ENCODE measurements at places on chromosomes 2 and 18. TPM values are rescaled to one million over a fixed set of nuclear protein-coding genes. Genes with fewer than 3 reads are reported as not detected.

GRCh38 chr2:223797811-223798721 lies 39.3 kb downstream of the AP1S3 start:
- no peak for DNase-seq

Gene DOCK10
- 0.88 TPM for polyA plus RNA-seq

Gene SNTG2
- polyA plus RNA-seq = 1.0 TPM

Gene RASGRP3
- 14.9 TPM for polyA plus RNA-seq

DNA sequence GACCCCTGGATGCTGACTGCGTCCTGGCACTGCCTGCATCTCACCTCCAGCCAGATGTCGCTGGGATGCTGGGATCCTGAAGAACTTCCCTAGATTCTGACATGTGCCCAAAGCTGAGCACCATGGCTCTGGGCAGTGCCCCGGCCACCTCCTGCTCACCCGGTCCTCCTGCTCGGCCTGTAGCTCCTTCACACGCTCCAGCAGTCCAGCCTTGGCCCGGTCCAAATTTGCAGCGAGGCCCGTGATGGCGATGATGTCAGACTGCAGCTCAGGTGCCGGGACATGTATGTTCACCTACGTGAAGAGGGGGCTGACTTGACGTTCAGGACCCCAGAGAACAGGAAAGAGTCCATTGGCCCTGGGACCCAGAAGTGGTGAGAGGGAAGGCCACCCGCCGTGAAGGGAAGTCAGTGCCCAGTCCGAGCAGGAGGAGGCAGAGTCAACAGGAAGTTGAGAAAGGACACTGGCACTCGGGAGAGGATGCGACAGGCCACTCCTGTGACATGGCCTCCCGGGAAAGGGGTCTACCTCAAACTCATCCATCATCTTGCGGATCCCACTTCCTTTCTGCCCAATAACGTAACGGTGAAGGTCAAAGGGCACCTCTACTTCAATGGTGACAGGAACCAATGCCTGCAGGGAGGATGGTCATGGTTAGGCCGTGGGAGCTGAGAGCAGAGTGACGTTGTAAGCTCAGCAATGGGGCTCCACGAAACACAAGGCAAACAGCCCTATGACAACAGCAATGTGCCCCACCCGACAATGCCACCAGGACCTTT lies 46.7 kb downstream of the ANO7 start:
- no peak for DNase-seq

GRCh38 chr2:71662665-71663394 lies 209.5 kb downstream of the DYSF start:
- no peak for DNase-seq

DNA sequence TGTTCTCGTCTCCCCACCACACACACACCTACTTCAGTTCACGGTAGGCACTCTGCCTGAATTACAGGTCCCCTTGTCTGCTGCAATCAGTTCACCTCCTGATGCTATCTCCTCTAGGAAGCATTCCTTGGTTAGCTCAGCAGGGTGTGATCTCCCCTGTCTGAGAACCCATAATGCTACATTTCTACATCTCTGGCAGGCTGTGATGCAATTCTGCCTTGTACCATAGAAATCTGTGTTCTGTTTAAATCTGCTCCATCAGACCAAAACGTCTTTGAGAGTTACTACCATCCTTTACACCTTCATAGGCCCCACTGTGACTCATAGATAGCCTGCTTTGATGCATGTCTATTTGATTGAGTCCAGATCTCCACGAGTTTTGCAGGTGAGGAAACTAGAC lies 103.9 kb downstream of the TTC32 start:
- DNase-seq = no peak

- DNase-seq = no peak
Observed at GRCh38 chr18:8603663-8604520, 5.3 kb upstream of the RAB12 start.

GRCh38 chr2:159592441-159592840 lies 23.9 kb downstream of the BAZ2B start:
- no peak for DNase-seq

DNA sequence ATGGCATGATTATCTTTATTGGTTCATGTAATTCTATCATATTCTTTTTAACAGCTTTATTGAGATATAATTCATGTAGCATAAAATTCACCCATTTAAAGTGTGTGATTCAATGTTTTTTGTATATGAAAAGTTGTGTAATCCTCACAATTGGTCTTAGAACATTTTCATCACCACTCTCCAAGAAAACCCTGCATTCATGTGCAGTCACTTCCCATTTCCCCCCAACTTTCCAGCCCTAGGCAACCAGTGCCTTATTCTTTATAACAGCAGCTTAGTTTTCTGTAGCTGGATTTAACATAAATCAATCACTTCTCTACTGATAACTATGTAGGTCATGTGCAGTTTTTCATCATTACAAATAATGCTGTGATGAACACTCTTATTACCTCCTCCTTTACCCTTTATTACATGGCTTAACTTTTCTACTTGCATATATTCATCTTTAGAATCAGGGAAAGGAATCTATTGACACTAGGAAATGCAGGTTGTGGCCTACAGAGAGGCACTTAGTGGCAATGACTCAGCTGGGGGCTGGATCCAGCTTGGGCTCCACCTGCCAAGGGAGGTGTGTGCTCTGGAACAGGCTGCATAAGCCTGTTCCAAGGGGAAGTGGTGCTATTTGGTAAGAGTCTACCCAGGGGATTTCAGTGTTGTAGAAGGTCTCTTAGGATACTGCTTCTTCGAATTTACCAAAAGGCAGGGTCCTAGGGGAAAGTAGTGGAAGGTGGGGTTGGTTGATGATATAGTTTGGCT lies 89.1 kb downstream of the ETAA1 start:
- DNase-seq = no peak

Gene DCDC2C
- polyA plus RNA-seq = not detected

Gene TMEM200C
- polyA plus RNA-seq = 0.22 TPM

Gene UCN
- polyA plus RNA-seq = 3.3 TPM

- no peak for DNase-seq
Observed at GRCh38 chr2:62344472-62344871, 148.6 kb downstream of the B3GNT2 start.

GRCh38 chr18:79738581-79739439 lies 58.9 kb upstream of the KCNG2 start:
- DNase-seq = no peak

Gene HRH4
- under 0.01 TPM for polyA plus RNA-seq

- DNase-seq = no peak
Observed at GRCh38 chr2:31011587-31011986, 126.7 kb downstream of the GALNT14 start.

Gene SAG
- polyA plus RNA-seq = not detected

DNA sequence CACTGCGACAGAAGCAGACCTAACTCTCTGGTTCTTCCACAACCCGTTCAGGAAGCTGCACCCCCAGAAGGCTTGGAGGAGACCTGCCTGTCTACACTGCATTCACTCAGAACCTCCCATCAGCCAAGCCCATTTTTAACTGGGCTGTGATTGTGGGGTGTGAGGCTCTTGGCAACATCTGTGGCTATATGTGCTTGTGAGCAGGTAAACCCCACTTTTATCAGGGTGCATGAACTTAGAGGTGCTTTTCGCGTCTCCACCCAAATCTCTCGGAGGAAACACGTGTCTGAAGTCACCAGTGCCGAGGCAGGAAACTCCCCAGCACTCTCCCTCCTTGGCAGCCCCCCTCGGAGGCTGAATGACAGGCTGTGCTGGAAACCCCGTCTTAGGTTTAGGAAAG lies 158.2 kb upstream of the SALL3 start:
- DNase-seq = no peak

DNA sequence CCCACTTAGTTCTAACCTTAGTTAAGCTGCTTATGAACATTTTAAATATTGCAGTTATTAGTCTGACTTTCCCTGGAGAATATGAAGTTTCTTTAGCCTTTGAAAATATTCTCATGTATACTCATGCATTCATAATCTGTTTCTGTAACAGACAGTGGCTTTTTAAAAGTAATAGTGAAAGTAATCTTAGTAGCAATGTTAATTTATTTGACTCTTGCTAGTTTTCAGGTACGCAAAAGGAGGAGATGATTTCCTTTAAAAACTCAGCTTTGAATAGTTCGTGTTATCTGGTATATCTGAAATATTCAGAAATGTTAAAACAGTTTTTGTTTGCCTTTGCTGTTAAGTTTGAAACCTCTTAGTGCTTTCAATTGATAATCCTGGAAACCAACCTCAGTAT lies 3.8 kb downstream of the ANKRD12 start:
- DNase-seq = no peak

DNA sequence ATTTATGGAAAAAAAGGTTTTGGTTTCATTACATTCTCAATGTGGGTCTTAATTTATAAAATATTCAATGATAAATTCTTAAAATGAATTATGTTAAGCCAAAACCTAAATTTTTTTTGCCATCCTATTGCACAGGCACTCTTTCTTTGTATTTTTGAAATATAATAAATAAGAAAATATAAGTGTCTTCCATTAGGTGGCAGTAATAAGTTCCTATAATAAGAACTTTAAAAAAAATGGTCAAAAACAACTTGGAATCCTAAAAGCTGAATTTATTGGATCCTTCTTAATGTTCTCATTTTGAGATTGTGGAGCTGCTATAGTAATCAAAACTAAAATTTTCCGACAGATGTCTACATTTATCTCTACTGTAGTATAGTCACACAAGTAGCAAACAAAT lies 5.7 kb downstream of the CALCRL start:
- no peak for DNase-seq

- DNase-seq = no peak
Observed at GRCh38 chr18:25457126-25457525, 105.2 kb upstream of the ZNF521 start.

Measured in heart right ventricle (tissue), 16 donors.